Stimulated activated CD4-positive, alpha-beta T cell treated with anti-CD3 and anti-CD28 coated beads, TNF-alpha, amount 100 ng/mL, for 1 hour (primary cell): ENCODE measurements at places on chromosomes 11 and 22.

- no peak for DNase-seq
Observed at GRCh38 chr22:23237841-23238240, 57.5 kb downstream of the BCR start.

- no peak for DNase-seq
Observed at GRCh38 chr22:24500277-24500820, 5.2 kb downstream of the UPB1 start.

- DNase-seq: no peak
Observed at GRCh38 chr22:37218399-37218770, 6.1 kb upstream of the SSTR3 start.

- no peak for DNase-seq
Observed at GRCh38 chr11:57791321-57792059, 29.9 kb downstream of the CTNND1 start.

- DNase-seq: no peak
Observed at GRCh38 chr11:118846181-118846935, 37.3 kb upstream of the CXCR5 start.

DNA sequence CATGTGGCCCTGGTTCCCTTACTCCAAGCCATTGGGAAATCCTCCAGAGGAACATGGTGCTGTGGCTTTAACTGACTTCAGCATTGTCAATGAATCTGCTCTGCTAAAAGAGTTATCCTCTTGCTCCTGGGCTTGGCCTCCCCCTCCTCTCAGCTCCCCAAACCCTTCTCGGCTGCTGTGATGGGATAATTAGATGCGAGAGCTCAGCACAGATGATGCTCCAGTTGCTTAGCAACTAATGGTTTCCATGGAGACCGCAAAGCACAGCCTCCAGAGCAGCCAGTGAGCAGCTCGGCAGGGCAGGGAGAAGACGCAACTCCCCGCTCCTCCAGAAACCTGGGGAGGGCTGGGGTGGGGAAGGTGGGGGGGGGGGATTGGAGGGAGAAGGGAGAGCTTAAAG lies 2.8 kb upstream of the UPK2 start:
- no peak for DNase-seq

- DNase-seq: no peak
Observed at GRCh38 chr11:129090056-129090455, 102.1 kb downstream of the ARHGAP32 start.

- no peak for DNase-seq
Observed at GRCh38 chr11:33000181-33000580, 15.5 kb upstream of the DEPDC7 start.

DNA sequence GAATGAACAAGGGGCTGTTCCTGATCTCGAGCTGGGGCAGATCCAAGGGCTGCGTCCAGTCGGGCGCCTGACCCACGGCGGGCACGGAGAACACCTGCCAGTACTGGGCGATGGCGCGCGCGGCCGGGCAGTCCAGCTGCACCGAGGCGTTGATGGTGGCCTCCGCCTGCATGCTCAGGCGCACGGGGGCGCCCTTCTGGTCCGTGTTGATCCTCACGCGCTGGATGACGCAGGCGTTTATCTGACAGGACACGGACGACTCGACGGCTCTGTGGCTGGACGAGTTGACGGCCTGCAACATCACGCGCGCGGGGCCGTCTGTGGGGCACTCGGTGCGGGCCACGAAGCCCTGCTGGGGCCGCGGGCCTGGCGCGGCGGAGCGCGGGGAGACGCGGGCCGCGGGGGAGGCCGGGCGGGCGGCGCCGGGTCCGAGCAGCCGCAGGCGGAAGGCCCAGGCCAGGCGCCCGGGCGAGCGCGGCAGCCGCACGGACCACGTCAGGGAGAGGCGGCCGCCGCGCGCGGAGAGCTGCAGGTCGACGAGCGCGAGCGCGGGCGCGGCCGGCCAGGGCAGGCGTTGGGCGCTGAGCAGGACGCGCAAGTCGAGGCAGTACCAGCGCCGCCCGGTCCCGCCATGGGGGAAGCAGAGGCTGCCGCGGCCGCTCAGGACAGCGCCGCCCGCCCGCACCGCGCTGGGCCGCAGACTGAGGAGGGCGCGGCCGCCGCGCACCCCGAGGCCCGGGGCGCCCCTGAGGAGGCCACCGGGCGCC lies 511 bp downstream of the PKDREJ start:
- DNase-seq: no peak

GRCh38 chr11:127218275-127218608 lies 217.7 kb upstream of the KIRREL3 start:
- no peak for DNase-seq

DNA sequence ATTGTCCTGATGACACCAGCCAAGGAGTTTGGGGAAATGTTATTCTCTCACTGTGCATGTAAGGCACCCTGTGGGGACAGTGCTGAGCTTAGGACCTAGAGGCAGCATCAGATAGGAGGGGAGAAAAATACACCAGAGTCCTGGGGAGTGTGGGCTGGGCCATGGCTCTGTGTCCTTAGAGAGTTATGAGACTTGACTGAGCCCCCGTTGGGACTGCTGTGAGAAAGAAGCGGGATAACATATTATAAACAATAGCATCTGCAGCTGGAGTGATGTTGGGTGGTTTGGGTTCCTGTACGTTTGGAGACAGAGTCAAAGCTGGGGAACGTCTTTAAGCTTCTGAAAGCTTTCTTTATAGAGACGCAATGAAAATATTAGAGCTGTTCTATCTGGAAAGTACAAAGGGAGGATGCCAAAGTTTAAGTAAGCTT lies 90.9 kb upstream of the CRTAM start:
- no peak for DNase-seq

DNA sequence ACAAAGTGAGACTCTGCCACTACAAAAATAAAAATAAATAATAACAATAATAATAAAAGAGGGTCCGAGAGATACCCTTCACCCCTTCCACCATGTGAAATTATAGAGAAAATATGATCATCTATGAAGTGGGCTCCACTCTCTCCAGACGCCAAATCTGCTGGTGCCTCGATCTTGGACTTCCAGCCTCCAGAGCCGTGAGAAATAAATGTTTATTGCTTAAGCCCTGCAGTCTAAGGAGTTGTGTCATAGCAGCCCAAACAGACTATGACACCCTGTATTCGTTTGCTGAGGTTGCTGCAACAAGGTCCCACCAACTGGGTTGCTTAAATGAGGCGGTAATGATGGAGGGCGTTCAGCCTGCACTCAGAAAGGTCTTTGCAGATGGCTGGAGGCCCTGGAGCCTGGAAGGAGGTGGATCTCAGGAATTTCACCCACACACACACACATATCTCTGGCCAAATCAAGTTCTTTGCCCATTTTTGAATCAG lies 7.6 kb upstream of the SEPTIN5 start:
- no peak for DNase-seq

- DNase-seq: no peak
Observed at GRCh38 chr22:40391417-40391816, 21.0 kb downstream of the SGSM3 start.

- no peak for DNase-seq
Observed at GRCh38 chr22:50169774-50170341, 673 bp upstream of the PANX2 start.

DNA sequence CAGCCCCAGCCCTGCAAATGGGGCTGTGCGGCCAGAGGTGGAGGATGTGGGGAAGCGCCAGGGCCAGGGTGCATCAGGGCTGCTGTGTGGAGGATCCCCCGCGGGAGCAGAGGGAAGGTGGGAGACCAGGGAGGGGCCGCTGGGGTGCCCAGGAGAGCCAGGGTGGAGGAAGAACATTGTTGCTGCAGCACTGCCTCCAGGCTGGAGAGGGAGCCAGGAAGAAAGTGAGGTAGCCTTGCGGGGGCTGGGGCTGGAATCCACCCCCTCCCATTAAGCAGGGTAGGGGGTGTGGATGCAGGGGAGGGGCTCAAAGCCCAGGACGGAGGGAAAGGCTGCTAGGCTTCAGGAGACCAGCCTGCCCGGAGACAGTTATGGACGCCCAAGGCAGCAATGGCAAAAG lies 15.0 kb downstream of the CABP7 start:
- no peak for DNase-seq

DNA sequence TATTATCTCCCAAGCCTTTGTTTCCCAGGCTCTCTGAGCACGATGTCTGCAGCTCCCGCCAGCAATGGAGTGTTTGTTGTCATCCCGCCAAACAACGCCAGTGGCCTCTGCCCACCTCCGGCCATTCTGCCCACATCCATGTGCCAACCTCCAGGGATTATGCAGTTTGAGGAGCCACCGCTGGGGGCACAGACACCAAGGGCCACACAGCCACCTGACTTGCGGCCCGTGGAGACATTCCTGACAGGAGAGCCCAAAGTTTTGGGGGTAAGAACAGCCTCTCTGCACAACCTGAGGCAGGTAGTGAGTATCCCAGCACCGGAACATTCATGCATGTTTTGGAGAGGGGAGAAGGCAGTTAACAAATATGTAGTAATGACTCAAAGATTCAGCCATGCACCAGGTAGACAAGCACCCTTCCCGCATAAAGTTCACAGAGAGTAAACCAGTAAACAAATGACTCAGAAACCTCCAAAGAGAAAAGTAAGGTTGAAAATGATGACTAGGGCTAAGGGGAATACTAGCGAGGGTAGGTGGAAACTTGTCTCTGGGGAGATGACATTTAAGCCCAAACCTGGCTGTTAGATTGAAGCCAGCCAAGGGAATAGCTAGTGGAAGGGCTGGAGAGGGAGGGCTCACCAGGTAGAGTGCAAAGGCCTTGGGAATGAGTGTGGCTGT lies 7.2 kb downstream of the MS4A15 start:
- DNase-seq: no peak

GRCh38 chr11:117439256-117439655 lies 111.6 kb downstream of the CEP164 start:
- DNase-seq: no peak

DNA sequence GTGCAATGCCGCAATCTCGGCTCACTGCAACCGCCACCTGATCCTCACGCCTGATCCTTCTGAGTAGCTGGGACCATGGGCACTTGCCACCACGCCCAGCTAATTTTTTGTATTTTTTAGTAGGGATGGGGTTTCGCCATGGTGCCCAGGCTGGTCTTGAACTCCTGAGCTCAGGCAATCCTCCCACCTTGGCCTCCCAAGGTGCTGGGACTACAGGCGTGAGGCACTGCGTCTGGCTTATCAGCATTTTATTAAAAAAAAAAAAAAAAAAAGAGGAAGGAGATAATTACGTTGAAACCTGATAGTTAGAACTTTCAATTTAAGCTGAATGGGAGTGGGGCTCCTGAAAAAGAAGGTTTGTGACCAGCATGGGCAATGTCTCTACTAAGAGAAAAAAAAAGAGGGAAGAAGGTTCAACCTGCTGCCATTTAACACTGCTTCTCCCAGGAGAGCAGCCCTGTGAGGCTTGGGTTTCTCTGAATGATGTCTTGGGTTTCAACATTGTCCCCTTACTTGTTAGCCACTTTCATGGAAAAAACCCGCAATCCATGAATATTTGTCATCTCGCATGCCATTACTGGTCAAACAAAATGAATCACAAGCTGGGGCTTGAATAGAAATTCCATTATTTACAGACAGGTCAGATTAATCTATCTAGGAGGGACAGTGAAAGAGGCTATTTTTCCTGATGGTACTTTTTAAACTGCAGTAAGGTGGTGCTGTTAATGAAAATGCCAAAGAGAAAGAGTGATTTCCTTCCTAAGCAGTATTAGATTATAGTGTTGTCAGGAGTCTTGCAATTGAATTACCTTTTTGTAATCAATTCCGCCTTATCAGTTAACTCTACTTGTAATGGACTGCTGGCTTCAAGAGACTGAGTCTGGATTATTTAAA lies 72.5 kb downstream of the PACS1 start:
- DNase-seq: no peak

DNA sequence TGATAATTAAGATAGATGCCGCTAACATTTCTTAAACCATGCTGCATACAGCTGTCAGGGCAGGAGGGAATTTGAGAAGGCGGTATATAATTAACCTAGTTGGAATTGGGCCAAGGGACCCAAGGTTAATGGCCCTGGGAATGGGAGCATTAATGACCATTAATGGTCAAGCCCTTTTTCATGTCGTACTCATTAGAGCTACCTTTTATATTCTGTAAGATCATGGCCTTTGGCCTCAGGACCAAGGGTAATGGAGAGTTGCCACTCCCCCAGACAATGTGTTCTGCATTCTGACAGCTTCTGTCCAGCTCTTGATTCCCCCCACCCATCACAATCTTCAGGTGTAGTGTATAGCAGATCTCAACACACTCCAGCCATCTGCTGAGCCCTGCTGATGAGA lies 111.6 kb downstream of the NTM start:
- no peak for DNase-seq

DNA sequence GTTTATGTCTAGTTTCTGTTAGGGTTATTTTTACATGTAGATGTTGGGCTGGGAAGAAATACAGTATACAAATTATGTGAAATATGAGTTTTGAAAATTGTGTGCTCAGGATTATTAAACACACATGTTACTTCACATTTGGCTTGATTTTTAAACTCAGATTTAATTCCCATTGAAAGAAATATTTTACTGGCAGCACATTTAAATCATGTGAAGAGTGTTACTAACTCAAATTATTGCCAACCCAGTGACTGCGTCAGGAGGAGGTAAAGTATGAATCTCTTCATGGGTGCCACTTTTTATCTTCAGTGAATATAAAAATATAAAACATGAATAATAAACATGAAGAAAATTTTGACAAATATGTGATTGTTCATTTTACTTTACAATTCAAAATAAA lies 457.5 kb upstream of the CCDC179 start:
- no peak for DNase-seq

DNA sequence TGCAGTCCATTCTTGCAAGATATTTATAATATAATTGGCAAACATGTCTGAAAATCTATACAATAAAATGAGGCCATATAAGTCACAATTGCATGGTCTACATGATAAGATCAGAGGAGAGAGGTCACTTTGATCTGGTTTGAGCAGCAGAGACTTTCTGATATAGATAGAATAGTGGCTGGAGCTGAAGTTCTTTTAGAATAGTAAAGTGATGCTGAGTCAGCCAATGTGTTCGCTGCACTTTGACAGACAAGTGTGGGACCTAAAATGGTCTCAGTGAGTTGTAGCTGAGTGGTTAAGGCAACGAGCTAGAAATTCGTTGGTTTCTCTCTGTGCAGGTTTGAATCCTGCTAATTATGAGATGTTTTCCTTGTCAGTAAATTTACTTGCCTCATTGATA lies 257.0 kb upstream of the C11orf87 start:
- no peak for DNase-seq

GRCh38 chr22:24103301-24103700 lies 78.0 kb upstream of the SUSD2 start:
- no peak for DNase-seq

DNA sequence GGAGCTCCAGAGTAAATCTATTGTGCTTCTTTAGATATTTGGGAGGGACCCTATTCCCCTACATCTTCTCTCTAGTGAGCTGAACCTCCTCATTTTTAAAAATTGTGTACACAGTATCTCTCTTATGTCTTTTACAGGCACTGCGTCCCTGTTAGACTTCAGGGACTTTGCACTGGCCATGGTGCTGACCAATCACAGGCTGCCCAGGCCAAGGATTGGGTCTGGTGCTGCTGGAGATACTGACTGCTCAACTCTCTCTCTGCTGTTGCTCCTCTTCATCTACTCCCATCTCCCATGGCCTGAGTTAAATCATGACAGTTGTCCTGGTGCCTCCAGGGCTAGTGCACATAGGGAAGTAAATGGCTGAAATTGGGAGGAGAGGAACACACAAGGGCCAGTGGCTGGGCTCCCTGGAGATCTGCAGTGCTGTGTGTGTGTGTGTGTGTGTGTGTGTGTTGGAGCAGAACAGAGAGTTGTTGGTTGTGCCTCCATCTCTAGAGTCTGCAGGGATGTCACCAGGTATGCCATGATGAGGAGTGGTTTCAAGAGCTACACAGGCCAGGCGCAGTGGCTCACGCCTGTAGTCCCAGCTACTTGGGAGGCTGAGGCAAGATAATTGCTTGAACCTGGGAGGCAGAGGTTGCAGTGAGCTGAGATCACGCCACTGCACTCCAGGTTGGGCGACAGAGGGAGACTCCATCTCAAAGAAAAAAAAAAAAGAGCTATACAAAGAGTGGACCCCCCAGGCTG lies 155.3 kb downstream of the ST3GAL4 start:
- no peak for DNase-seq
